ENCODE measurements at places on chromosomes 3 and 15.

DNA sequence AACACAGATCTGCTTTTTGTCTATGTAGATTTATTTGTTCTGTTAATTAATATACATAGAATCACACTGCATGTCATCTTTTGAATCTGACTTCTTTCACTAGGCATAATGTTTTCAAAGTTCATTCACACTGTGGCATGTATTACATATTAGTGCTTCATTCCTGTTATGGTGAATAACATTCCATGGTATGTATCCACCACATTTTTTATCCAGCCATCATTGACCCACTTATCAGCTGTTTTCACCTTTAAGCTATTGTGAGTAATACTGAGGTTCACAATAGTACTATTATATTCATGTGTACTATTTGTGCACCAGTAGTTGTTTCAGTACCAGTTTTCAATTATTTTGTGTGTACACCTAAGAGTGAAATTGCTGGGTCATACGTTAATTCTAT lies 230.6 kb upstream of the CNTN3 start:
- DNase-seq: no peak

- DNase-seq: no peak
Observed at GRCh38 chr3:158095814-158096704, 10.2 kb downstream of the SHOX2 start.

DNA sequence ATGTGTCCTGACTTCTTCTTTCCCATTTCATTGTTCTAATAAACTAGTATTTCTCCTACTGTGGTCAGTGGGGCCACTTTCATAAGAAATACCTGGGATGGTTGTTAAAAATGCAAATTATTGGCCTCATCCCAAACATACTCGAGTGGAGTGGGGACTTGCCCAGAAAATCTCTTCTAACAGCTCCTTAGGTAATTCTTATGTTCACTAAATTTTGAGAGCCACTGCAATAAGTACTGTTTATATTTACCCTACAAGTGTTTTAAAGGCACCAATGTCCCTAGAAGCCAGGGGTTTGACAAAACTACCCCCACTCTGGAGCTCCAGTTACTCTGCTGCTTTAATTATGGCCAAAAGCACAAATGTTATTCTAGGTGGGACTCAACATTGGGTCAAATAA lies 70.0 kb upstream of the ACP3 start:
- no peak for DNase-seq

DNA sequence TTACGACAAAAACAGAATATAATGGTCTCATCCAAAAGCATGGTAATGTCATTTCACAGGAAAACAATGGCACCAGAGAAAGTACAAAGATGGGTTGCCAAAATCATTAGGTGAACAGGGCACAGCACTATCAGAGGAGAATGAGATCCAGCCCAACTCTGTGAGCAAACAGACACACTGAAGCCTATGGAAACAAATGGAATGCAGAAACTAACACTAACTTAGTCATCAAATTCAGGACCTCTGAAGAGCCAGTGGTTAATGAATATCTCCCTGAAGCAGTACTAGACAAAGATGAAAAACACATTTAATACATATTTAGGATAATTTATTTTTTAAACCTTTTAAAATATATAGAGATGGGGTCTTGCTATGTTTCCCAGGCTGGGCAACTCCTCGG lies 14.6 kb upstream of the RPS17 start:
- no peak for DNase-seq

GRCh38 chr3:136818769-136819391 lies at the start of gene SLC35G2:
Gene SLC35G2, plus strand, starts transcription at chr3:136819126. Its CDS starts 35,335 bp downstream, at chr3:136854461.
- DNase-seq: peak; percentile 76

DNA sequence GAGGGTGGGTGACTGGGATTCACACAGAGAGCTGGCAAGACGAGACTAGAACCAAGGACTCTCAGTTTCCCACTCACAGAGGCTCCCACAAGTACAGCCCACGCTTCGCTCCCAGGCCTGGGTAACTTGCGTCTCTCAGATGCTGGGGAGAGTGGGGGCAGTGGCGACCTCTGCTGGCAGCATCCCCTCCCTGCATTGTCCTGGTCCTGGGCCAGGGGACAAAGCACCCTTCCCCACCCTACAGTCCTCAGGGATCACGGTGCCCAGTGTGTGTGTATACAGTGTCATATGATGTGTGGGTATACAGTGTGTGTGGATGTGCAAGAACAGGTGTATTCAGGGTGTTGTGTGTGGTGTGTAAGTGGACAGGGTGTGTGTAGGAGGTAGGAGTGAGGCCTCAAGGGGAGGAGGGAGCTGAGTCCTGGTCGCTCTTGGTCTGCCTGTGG lies 12.8 kb downstream of the VILL start:
- peak; percentile 41 for DNase-seq

- DNase-seq: no peak
Observed at GRCh38 chr3:48692551-48692950, 6.8 kb upstream of the NCKIPSD start.

- DNase-seq: no peak
Observed at GRCh38 chr15:69114331-69114928, 46.0 kb upstream of the GLCE start.

DNA sequence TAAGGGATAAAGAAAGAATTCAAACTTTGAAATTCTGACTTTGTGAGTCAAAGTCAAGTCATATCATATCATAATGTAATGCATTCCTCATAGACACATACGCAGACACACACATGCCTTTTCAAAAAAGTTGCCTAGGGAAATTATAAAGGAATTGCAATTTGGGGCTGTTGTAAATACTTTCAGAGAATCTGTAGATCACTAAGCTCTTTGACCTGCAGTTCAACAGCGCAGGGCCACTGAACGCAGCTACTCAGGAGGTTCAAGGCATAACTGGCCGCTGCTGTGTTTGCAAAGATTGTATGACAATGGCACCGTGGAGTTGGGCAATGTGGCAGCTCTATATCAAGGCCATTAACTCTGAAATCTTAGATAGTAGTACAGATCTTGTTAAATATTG lies 188.4 kb upstream of the THRB start:
- no peak for DNase-seq

GRCh38 chr15:88917760-88918159 lies 4.6 kb upstream of the MFGE8 start:
- DNase-seq: no peak

DNA sequence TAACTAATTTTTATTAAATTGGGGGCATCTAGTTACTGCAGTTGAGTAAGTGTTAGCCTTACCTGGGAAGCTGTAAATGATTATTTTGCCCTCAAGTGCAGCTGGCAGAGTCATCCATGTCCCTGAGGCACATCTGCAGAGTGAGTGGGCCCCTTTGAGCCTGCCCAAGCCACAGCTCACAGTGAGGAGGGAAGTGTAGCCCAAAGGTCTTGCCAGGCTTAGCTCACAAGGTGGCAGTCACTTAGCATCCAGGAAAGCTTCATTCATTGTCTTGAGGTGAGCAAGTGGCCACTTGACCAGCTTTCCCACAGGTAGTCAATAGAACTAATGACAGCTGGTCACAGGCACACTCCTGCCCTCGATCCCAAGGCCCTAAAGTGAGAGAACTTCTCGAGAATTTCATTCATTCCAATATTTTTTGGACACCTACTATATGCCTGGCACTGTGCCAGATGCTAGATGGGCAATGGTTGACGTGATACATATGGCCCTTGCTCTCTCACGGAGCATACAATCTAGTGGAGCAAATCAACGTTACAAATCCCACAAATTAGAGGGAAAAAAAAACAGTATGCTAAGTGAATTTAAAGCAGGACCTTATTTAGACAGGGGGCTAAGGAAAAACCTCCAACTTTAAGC lies 163.3 kb upstream of the IL12A start:
- DNase-seq: peak; percentile 25

- DNase-seq: no peak
Observed at GRCh38 chr3:141373768-141374526, 5.6 kb downstream of the ZBTB38 start.

All from DMS53 (cell line).